ENCODE measurements at places on chromosomes 6 and 20.

DNA sequence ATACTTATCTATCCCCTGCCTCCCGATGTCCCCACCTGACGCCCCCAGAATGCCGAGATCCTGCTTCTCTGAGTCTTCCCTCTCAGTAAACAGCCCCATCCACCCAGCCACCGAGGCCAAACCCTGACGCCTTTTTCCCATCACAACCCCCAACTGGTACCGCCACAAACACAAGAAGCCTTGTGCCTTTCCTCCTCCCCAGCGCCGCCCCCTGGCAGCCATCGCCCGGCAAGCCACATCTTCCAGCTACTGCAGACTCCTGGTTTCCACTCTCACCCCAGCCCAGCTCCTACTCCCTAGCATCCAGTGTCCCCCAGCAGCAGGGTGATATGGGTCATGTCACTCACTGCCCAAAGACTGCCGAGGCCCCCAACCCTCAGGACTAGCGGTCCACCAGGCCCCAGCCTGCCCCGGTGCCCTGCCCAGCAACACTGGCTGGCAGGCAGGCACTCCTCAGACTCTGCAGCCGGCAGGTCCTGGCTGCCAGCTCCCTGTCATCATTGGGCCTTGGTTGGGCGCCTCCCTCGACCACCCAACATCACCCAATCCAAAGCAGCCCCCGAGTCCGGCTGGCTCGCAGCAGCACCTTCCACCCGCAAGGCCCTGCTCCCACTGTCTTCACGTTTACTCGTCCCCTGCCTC is 11.2 kb downstream of the TCFL5 start:
- DNase-seq, result no peak

GRCh38 chr6:101178748-101179147 is 214.8 kb upstream of the GRIK2 start:
- no peak for DNase-seq

GRCh38 chr20:31664696-31665354 is 27.1 kb downstream of the COX4I2 start:
- no peak for DNase-seq

DNA sequence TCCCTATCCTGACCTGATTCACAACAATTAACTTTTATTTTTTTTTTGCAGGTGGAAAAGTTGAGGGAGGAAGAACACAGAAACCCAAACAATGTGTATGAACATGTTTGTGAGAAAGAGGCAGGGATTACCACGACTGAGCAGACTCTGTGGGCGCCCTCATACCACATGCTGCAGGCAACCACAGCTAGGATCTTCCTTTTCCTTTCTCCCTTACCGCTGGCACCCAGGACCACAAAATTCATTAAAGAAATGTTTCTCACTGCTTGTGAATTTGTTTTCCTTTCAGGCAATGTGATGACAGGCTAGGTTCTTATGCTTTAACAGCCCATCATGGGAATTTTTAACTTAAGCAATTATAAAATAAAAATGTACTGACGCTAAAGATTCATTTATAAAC is 287.1 kb downstream of the GMDS start:
- no peak for DNase-seq

GRCh38 chr6:4665489-4666417 is 110.5 kb upstream of the CDYL start:
- no peak for DNase-seq

- DNase-seq, result no peak
Observed at GRCh38 chr20:40481337-40481736, 207.7 kb downstream of the MAFB start.

DNA sequence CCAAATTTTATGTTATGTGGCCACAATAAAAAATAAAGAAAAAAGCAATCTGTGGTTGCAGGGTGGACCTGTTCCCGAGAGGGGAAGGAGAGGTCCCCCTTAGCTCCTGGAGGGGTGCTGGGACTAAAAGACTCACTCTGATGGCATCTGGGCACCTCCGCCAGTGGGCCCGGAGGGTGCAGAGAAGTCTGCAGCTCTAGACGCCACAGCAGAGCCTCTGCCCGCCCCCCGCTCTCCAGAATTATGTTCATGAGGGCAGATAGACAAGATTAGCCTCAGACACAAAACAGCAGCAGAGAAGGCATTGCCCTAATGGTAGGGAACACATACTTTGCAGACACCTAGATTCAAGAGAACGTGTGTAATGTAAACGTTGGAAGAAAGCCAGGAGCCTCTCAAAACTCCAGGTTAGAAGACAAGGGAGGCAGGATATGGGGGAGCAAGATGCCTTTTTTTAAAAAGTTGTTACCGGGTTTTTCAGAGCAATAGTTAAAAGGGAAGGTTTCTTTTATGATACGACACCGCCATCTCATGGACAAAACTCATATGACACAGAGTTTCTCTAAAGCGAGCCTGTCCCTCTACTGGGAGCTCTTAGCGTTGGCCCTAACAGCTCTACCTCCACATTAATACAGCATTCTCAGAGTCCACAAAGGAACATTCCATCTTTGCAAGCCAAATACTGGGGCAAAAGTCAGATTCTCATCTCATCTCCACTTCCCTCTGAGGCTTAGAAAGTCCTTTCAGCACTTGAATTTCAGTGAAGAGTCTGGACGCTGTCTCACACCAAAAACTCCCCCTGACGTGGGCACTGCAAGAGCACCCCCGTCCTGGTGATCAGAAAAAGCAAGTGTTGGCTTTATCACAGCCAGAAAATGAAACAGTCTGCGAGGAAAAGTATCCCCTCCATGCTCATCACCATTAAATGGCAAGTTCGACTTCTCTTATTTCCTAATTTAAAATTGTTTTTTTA is 47.2 kb downstream of the FOXF2 start:
- peak; percentile 18 for DNase-seq

- no peak for DNase-seq
Observed at GRCh38 chr20:15098351-15098750, 760.9 kb upstream of the FLRT3 start.

DNA sequence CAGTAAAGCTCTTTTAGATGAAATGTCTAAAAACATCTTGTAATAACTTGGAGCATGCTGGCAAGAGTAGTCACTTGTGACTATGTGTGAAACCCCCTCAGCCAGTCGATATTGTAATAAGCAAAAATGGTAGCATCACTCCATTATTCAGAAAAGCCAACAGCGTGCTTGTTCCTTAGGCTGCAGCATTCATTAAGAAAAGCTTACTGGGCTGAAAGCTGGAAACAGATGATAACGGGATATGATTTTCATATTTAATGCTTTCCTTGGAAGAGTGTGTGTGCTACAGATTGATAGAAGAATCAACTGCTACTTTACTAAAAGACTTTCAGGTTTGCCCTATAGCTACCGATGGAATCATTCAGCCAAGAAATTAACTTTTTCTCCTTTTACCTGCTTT is 20.3 kb downstream of the KIZ start:
- no peak for DNase-seq

DNA sequence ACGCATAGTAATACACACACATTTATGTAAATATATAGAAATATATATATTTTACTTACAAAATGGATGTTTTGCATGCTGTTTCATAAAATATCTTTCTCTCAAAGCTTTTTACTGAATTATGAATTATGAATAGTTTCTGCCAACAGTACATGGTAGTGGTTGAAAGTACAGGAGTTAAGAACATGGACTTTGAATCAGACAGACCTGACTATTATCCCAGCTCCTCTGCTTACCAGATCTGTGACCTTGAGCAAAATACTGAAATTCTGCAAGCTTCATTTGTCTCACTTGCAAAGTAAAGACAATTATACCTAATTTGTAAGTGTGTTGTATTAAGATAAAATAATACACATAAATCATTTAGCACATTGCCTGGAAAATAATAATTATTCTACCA is 459.5 kb downstream of the EPM2A start:
- DNase-seq, result no peak

DNA sequence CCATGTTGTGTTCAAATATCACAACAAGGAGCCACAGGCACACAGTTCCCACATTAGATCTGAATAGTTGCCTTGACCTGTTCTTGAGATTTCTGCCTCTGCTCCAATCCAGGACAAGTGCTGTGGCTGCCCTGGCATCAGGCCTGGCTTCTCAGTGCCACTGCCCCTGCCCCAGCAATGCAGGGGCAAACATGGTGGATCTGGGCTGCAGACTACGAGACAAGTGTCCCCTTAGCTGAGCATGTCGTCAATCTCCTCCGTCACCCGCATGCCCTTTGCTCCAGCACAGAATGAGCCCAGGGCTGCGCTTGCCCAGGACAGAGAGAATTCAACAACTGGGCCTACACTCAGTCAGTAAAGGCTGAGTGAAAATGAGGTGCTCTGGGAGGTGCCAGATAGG is 201.6 kb downstream of the SYNDIG1 start:
- no peak for DNase-seq

DNA sequence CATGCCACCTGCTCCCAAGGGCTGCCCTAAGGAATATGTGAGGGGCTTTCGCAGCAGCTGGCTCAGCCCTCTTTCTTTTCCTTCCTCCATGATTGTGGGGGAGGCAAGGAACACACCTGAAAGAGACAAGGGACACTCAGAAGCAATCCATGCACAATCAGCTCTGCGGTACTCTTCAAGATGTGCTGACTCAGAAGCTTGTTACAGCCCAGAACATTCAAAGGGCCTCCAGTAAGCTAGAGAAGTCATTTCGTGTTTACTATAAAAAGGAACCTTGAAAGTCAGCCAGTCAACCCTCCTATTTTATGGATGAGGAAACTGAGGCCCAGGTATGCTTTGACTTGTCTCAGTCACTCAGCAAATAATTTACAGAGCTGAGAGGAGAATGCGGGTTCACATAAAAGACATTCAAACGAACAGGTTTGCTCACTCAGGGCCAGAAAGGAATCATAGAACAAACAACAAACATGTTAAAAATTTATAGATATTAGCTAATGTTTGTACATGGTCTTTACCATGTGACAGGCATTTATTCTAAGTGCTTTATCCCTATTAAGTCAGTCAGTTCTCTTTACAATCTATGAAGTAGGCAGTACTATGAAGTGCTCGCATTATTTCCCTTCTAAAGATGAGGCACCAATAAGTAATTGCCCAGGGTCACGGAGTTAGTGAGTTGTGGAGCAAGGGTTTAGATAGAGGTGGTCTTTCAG is 37.7 kb upstream of the SLC22A23 start:
- DNase-seq, result no peak

- DNase-seq, result peak; percentile 22
Observed at GRCh38 chr20:17431621-17432364, 99.4 kb downstream of the BFSP1 start.

- no peak for DNase-seq
Observed at GRCh38 chr6:137708481-137708880, 158.6 kb upstream of the TNFAIP3 start.

DNA sequence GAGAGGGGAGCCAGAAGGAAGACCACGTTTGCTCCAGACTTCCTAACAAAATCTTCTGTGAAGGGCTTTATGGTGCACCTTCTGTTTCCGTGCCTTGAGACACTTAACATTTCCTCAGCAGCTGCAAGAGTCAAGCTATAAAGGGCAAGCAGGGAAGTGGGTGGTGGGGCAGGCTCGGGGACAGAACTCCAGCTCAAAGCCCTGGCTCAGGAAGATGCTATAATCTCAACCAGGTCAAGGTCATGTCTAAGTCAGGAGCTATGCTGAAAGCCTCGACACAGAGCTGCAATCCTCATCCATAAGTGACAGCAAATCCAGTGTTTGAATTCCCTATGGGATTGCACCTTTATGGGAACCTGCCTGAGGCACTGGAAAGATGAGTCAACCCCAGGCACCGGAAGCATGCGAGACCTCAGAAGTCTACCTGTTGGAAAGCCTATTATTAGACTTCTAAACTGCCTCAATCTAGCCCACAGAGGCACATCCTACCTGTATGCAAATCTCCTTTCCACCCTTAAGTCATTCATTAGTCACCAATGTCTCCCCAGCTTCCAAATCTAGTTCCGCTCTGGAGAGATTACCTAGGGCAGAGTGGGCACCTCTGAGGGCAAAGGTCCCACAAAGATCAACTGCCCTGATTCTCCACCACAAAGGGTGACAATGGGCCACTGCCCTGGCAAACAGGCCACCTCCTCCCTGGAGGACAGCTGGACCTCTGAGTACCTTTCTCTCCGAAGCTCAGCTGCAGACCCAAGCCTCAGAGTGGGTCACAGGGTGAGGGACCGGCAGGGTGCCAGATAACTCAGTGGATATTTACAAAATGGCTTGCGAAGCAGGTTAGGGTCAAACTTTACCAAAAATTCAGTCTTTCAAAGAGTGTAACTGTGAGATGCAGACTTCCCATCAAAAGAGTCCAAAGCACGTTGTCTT is 287.0 kb downstream of the CDC5L start:
- DNase-seq, result no peak

DNA sequence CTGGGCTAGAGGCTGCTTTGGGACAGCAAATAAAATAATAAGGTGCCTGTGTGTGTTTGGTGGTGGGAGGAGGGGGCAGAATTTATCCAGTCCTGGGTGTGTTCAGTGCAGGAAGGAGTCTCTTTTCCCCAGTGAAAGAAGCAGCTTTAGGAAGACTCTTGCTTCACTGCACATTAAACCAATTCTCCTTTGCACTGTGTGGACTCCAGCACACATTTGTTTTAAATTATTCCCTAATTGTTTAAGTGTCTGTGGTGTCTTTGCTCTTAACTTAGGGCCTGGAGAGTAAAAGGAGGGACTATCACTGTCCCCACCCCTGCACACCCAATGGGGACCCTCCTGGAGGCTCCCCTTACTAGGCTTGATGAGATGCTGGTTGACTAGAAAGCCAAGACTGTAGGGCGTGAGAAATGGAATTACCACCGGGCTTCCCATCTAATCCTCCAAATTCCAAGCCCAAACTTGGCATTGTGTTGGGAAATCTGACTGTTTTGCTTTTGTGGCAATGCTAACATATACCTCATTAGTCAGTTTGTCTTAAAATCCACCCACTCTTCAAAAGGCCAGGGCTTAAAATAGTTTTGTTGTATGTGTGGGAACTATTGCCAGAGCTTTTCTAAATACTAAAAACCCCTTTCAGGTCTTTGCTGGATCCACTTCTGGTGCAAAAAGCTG is 13.5 kb upstream of the DAAM2 start:
- no peak for DNase-seq

DNA sequence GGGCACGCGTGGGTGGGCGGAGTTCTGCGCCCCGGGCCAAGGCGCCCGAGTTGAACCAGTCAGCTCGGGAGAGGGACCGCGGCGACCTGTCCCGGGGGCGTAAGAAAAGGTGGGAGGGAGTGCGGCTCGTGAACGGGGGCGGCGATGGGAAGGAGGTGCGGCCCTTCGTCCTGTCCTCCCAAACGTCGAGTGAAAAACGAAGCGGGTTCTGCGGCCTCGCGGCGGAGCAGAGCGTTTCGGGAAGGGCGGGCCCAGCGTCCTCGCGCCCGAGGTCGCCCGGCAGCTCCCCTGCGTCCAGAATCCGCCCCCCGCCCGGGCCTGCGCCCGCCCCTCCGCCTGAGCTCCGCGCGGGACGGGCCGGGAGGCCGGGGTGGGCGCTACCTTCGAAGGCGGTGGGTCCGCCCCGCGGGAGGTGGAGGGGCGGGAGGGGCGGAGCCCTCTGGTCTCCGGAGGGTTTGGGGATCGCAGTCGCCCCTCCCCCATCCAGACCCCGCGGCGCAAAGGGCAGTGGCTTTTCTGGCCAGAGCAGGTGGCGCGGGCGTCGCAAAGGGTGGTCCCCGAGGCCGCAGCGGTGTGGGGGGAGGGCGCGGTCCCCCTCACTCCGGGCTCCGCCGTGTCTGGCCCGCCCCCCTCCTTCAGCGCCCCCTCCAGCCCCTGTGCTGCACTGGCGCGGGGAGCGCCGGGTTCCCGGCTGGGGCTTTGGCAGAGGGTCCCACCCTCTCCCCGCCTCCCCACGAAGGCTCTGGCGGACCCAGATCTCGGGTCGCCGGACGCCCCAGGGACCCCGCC is 838 bp downstream of the STMN3 start:
- DNase-seq, result peak; percentile 59

- DNase-seq, result no peak
Observed at GRCh38 chr6:156833755-156834154, 56.6 kb downstream of the ARID1B start.

GRCh38 chr6:137005073-137005472 is 39.7 kb downstream of the IL20RA start:
- DNase-seq, result no peak

Data from activated CD4-positive, alpha-beta T cell treated with anti-CD3 and anti-CD28 coated beads for 4 hours (primary cell).